ENCODE measurements at places on chromosomes 1 and 21.

GRCh38 chr1:59453297-59453968 lies 156.5 kb downstream of the FGGY start:
- peak; percentile 19 for DNase-seq

GRCh38 chr1:111593403-111594305 lies 25.9 kb upstream of the RAP1A start:
- peak; percentile 23 for DNase-seq

DNA sequence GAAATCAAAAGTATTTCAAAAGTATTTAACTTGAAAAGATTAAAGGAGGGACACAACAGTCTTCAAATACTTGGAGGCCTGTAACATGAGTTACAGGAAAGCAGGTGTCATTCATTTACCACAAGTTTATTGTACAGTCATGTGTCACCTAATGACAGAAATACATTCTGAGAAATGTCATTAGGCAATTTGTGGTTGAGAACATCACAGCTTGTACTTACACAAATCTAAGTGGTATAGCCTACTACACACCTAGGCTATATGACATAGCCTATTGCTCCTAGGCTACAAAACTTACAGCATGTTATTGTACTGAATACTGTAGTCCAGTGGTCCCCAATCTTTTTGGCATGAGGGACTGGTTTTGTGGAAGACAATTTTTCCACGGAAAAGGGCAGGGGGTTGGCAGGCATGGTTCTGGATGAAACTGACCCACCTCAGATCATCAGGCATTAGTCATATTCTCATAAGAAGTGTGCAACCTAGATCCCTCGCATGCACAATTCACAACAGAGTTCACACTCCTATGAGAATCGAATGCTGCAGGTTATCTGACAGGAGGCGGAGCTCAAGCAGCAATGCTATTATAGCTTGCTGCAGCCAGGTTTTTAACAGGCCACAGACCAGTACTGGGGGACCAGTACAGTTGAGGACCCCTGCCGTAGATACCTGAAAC lies 25.0 kb upstream of the PHTF1 start:
- DNase-seq: peak; percentile 42

- no peak for DNase-seq
Measured at GRCh38 chr1:19014765-19015164, 58.3 kb upstream of the IFFO2 start.

DNA sequence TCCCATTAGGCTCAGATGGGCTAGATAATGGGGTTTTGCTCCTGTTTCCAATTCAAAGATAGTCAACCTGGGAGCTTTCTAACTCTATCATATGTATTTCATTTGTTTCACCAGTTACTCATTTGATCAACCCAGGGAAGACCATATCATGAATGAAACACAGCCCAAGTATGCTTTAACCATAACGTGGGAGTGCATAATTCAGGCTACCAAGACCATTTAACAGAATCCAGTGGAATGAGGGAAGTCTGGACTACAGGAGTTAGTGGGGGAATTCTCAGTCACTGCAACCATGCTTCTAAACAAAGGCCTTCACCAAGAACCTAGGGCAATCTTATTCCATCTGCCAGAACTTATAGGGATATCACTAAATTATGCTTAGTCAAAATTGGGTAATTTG lies 15.0 kb upstream of the SLC16A1 start:
- no peak for DNase-seq

GRCh38 chr1:151852733-151853132 lies 779 bp downstream of the THEM5 start:
- no peak for DNase-seq

DNA sequence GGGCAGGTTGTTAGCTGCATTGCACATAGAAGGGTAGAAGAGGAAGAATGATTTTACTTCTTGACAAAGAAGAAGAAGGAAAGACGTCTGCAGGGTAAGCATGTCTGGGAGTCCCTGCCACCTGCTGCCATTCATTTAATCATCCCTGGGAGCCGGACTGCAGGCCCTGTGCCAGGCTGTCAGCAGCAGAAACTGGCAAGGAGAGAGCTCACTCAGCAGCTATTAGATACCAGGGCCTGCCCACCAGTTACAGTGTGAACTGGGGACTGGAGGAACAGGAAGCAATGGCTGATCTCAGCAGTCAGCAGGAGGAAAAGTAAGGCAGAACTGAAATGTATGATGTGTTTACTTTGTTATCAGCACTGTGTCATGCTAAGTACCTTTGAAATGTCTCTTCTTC lies 75.7 kb upstream of the C1orf87 start:
- no peak for DNase-seq

DNA sequence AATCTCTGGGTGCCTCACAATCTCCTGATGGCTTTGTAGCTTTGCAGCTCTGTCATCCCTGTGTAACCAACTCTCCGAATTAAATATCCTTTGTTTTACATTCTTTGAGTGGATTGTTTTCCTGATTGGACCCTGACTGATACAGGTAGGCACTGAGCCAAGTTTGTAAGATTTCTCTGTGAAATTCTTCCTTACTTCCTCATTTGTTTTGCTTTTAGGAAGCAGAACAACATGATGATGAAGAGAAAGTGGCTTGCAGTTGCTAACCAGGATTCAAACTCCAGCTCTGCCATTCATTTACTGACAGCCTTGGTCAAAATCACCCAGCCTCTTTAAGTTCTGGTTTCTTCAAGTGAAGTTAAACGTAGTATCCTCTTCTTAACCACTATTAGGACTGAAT lies 452.3 kb downstream of the OMA1 start:
- DNase-seq: no peak

DNA sequence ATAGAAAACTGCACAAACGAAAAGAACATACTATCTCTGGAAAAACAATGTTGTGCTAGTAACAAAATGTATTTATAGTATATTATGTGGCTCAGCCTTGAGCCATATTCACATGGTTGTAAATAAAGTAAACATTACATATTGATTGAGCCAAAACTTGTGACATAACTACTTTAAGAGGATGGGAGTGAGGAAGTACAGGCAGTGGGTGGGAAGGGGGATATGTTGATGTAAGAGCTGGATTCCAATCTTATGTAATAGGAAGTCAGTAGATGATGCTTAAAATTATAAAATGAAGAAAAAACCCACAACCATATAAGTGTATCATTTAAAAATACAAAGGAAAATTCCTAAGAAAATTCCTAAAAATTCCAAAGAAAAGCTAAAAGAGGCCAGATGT lies 42.7 kb downstream of the RHOU start:
- DNase-seq: no peak

- peak; percentile 28 for DNase-seq
Measured at GRCh38 chr1:230068952-230069684, 2.1 kb downstream of the GALNT2 start.

GRCh38 chr1:172818841-172819527 lies 160.1 kb downstream of the FASLG start:
- DNase-seq: peak; percentile 82

- no peak for DNase-seq
Measured at GRCh38 chr1:229769006-229769405, 143.0 kb downstream of the URB2 start.

Measured in NB4 (cell line).